ENCODE measurements at places on chromosomes 3 and 15.

- peaks cover 7% of the 10 kb centered on the region for H3K27me3 ChIP-seq
- no peaks in the 10 kb centered on the region for H3K4me1 ChIP-seq
- DNase-seq: no peak
Observed at GRCh38 chr15:82799183-82799841, 6.6 kb downstream of the FSD2 start.

DNA sequence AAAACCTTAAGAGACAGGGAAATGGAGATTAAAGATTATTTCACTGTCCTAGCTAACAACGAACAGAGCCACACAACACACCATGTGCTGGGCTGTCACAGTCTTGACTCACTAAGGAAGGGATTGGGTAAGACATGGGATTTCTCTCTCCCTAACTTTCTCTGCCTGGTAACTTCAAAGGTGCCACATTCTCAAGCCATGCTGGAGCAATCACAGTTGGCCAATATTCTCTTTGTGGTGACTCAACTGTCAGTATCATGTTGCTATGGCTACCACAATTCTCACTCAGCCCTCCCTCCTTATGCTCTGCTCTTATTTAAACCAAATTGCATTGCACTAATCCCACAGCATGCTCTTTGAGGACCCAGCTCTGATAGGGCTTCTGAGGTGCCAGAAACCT is 74.0 kb downstream of the OXNAD1 start:
- no peaks in the 10 kb centered on the region for H3K27me3 ChIP-seq
- peaks cover 11% of the 10 kb centered on the region for H3K36me3 ChIP-seq
- H3K27ac ChIP-seq: peak overlapping the region; percentile 23
- peak; percentile 34 for DNase-seq
- no peak overlapping the region for H3K4me3 ChIP-seq

GRCh38 chr3:187954873-187955586 is 198.9 kb upstream of the LPP start:
- H3K4me3 ChIP-seq: no peak overlapping the region
- no peaks in the 10 kb centered on the region for H3K36me3 ChIP-seq
- no peak overlapping the region for H3K27ac ChIP-seq
- H3K27me3 ChIP-seq: no peaks in the 10 kb centered on the region

- H3K27me3 ChIP-seq: no peaks in the 10 kb centered on the region
- no peaks in the 10 kb centered on the region for H3K4me1 ChIP-seq
- H3K4me3 ChIP-seq: no peak overlapping the region
- DNase-seq: no peak
- H3K27ac ChIP-seq: no peak overlapping the region
Observed at GRCh38 chr3:190566043-190566933, 52.4 kb downstream of the IL1RAP start.

DNA sequence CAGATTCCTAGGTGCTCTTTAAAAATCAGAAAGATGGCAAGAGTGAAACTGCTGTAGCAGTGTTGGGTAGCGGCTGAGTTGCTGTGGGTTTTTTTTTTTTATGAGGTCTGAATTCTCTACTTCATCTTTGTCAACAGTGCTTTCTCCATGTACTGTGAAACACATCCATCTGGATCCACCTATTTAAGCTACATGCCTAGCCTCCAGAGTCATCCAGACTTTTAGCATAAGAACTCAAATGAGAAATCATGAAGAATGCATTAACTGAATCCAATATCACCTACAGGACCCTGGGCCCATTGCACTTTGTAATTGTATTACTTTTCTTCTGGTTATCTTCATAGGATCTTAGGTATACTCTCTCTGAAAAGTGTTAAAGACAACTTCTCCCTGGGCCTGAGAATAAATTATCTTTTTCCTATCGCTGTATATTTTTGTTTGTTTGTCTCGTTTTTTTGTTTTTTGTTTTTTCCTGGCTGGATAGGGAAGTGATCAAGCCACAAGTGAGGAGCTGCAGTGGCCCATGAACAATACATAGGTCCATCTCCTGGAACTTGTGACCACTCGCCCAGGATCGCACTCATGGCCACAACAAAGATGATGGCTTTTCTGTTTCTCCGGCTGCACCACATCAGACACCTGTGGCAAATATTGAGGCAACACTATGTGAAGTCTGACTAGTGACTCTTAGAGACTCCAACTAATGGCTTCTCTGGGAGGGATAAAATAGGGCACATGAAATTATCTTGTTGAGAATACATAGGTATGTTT is 609.9 kb upstream of the AGTR1 start:
- H3K27ac ChIP-seq: no peak overlapping the region
- H3K4me1 ChIP-seq: no peaks in the 10 kb centered on the region
- no peak overlapping the region for H3K4me3 ChIP-seq
- no peak for DNase-seq
- H3K27me3 ChIP-seq: no peaks in the 10 kb centered on the region

- DNase-seq: no peak
- H3K4me1 ChIP-seq: no peaks in the 10 kb centered on the region
- no peak overlapping the region for H3K27ac ChIP-seq
- H3K4me3 ChIP-seq: no peak overlapping the region
Observed at GRCh38 chr15:101615986-101616848, 36.0 kb downstream of the TM2D3 start.

GRCh38 chr3:17355591-17355990 is 386.8 kb downstream of the TBC1D5 start:
- no peaks in the 10 kb centered on the region for H3K4me1 ChIP-seq
- DNase-seq: no peak
- no peaks in the 10 kb centered on the region for H3K27me3 ChIP-seq
- H3K36me3 ChIP-seq: no peaks in the 10 kb centered on the region
- H3K4me3 ChIP-seq: no peak overlapping the region
- no peak overlapping the region for H3K27ac ChIP-seq

DNA sequence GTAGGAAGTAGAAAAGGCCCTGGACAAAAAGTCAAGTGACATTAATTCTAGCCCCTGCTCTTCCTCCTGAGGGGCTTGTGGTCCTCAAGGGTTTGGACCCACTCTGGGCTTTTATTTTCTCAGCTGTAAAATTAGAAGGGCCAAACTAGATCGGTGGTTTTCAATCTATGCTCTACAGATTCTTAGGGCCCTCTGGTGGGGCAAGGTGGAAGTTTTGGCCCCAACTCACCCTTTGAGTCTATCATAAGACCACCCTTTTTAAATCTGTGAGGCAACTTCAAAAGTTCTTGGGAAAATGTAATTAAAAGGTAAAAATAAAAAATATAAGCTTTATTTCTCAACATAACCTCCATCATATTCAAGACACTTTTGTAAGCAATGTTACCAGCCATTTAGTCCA is 25.6 kb upstream of the CFAP161 start:
- H3K4me3 ChIP-seq: no peak overlapping the region
- no peaks in the 10 kb centered on the region for H3K36me3 ChIP-seq
- H3K27me3 ChIP-seq: no peaks in the 10 kb centered on the region
- DNase-seq: no peak

GRCh38 chr3:21238661-21239060 is 512.3 kb downstream of the ZNF385D start:
- no peak overlapping the region for H3K4me3 ChIP-seq
- H3K36me3 ChIP-seq: no peaks in the 10 kb centered on the region
- H3K27me3 ChIP-seq: no peaks in the 10 kb centered on the region
- H3K27ac ChIP-seq: no peak overlapping the region
- no peaks in the 10 kb centered on the region for H3K4me1 ChIP-seq
